ENCODE measurements at places on chromosomes 1 and 21.

- no peak for DNase-seq
Measured at GRCh38 chr1:232982238-232982944, 32.0 kb downstream of the NTPCR start.

DNA sequence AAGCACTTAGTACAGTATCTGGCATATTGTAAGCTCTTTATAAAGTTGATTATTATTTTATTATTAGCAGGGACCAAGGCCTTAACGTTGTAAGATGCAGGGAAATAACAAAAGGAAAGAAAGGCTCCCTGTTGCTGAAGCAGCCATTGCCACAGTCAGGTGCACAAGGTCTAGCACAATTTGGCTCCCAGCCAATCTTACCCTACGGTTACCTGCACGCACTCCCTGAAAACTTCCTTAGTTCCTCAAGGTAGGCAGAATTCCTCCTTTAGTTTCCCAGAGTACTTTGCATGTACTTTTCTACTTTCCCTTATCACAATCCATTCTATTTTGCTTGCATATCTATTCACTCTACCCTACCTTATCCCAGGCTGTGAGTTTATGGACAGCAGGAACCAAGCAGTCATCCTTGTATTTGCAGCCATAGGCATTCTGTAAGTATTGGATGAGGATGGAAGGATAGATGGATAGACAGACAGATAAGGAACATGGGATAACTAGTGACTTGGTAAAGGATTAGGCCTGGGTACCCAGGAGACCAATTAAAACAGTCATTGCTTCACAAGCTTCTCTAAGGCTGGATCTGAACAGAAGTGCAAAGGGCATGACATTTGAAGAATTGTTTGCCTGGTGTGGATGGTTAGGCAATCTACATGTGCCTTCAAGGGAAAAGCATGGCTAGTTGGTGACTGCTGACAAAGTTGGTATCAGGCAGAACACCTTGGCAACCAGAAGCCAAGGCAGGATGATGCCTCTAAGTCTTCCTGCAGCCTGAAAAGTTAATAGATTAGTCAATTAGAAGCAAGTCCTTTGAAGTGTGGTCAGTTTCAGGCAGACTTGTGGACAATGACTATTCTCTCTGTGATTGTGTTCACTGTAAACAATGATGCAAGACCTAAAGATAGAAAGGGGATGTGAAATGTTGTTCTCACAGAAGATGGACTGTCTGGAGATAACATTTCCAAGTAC lies 20.8 kb upstream of the JAK1 start:
- no peak for DNase-seq

GRCh38 chr1:180156631-180157091 lies 2.0 kb downstream of the QSOX1 start:
- no peak for DNase-seq

- DNase-seq: no peak
Measured at GRCh38 chr1:104868794-104869193, 1119.1 kb downstream of the AMY1C start.

GRCh38 chr1:219500327-219500897 lies 112.5 kb downstream of the ZC3H11B start:
- DNase-seq: no peak

- DNase-seq: no peak
Measured at GRCh38 chr21:37912616-37913015, 3.6 kb downstream of the KCNJ6 start.

GRCh38 chr21:34621434-34622350 lies 6.8 kb upstream of the RCAN1 start:
- no peak for DNase-seq

- no peak for DNase-seq
Measured at GRCh38 chr1:224543453-224543852, 72.7 kb upstream of the CNIH3 start.

- no peak for DNase-seq
Measured at GRCh38 chr1:237811633-237812032, 79.1 kb downstream of the ZP4 start.

- no peak for DNase-seq
Measured at GRCh38 chr1:112061056-112061455, 71.6 kb upstream of the KCND3 start.

- DNase-seq: no peak
Measured at GRCh38 chr1:178060789-178061556, 32.9 kb upstream of the RASAL2 start.

- no peak for DNase-seq
Measured at GRCh38 chr21:36803051-36803645, 104.2 kb downstream of the SIM2 start.

DNA sequence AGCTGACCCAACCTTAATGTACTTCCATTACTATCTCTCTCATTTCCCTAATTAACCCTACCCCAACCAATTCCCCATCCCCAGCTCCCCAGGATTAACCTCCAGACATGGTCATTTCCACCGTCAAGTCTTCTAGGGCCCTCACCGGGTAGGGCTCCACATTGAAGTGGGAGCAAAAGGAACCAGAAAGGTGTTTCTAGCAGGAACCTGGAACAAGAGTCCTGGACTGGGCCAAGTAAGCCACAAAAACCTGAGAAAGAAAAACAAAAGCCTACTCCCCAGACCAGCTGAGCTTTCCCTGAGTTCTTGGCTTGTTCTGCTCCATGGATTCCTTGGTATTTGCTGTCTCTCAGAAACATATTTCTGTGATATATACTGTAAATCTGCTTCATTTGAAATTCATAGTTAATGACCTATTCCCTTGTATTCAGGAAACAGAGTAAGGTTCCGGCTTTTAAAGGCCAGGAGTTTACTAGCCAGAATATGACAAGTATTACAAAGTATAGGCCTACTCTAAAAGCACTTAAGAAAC lies 58.4 kb downstream of the SYF2 start:
- no peak for DNase-seq

GRCh38 chr1:74502432-74502831 lies 10.0 kb downstream of the LRRC53 start:
- no peak for DNase-seq

DNA sequence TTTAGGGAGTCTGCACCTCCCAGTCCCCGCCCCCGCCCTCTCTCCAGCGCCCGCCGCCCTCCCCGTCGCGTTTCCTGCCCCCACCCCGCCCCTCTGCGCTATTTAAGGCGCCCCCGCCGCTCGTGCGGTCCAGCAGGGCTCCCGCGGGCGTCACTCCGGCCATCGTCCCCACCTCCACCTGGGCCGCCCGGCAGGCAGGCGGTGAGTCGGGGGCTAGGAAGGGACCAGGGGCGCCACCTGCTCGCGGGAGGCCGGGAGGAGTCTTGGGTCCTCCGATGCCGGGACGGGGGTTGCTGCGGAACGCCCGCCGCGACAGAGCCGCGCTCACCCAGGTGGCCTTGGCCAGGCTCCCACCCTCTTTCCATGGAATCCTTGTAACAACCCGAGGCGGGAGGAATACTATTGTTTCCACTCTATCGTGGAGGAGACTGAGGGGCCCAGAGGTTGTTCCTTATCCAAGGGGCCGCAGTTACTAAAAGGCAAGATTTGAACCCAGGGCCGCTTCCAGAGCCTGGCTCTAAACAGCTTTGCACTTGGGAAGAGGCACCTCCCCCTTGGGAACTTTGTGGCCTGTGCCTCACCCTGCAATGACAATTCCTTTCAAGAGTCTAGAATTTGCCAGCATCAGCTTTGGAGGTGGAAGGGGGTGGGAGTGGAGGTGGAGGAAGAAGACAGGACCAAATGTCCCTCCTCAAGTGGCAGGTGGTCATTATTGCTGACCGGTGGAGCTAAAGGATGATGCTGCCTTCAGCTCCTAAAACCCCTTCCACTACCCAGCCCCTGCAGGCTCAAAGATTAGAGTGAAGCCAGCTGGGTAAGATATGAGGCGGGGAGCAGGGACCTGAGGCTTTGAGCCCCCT lies at the start of gene GJA4:
Gene GJA4 (plus strand): TSS at position 132 of the 860 bp plus-strand sequence. CDS start 1,215 bp downstream, outside the sequence.
- DNase-seq: no peak

DNA sequence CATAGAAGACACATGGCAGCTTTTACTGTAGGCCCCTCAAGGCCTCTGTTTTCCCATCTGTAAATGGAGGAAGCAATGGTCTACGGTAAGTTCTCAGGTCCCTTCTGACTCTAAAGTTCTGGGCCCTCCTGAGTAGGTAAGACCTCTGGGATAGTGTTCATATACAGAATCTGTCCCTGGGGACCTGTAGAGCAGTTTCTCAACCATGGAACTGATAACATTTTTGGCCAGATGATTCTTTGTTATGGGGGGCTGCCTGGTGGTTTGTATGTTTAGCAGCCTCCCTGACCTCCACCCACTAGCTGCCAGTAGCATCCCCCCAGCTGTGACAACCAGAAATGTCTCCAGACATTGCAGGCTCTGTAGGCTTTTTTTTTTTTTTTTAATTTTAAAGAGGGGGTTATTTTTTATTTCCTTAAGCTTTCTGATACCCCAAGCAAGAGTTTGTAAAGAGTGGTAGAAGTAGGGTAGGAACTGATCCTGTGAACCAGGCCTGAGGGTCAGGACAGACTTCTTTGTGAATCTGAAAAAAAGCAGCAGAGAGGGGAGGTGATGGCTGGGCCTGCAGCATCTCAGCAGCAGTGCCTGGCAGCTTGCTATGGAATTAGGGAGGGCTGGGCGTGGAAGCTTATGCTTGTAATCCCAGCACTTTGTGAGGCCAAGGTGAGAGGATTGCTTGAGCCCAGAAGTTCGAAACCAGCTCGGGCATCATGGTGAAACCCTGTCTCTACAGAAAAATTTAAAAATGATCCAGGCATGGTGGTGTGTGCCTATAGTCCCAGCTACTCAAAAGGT lies 20.2 kb upstream of the TCEA3 start:
- DNase-seq: no peak

GRCh38 chr1:41875487-41875886 lies 43.2 kb downstream of the HIVEP3 start:
- DNase-seq: no peak

- DNase-seq: no peak
Measured at GRCh38 chr1:198889101-198889500, 250.3 kb downstream of the PTPRC start.

DNA sequence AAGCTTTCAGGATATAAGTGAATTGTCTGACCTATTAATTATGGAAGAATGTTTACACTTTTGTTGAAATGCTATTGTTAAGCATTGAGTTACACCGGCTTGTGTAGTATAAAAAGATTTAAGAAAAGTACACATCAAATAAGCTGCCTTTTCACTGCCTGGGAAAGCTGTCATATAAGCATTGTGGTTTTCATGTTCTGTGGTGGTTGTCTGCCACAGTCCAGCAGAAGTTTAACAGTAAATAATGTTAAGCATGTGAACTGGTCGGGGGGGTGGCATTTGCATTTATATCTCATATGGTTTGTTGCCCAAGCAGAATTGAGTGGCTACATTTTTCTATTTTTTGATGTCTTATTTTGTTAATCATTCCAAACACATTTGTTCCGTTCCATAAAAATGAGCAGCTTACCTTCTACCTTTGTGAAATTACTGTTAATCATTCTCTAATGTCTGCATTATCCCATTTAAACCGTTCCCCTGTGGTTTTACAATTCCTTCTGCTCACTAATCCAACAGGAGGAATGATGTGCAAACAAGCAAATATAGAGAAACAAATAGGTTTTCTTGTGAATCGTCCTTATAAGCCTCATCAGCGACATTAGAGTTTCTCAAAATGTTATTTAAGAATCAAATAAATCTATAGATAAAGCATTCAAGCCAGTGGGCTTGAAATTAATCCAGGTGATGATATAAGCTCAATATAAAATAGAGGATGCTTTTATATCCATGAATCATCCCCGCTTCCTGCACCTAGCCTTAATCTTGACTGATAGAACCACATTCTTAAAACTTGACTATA lies 160.8 kb upstream of the SAMSN1 start:
- DNase-seq: no peak

Measured in stimulated activated CD8-positive, alpha-beta memory T cell treated with anti-CD3 and anti-CD28 coated beads, Interleukin-15, amount 100 ng/mL, for 4 hours (primary cell).